Inflammatory macrophage treated with lipopolysaccharide for 1 hour (primary cell): ENCODE measurements at places on chromosomes 2 and 18.

DNA sequence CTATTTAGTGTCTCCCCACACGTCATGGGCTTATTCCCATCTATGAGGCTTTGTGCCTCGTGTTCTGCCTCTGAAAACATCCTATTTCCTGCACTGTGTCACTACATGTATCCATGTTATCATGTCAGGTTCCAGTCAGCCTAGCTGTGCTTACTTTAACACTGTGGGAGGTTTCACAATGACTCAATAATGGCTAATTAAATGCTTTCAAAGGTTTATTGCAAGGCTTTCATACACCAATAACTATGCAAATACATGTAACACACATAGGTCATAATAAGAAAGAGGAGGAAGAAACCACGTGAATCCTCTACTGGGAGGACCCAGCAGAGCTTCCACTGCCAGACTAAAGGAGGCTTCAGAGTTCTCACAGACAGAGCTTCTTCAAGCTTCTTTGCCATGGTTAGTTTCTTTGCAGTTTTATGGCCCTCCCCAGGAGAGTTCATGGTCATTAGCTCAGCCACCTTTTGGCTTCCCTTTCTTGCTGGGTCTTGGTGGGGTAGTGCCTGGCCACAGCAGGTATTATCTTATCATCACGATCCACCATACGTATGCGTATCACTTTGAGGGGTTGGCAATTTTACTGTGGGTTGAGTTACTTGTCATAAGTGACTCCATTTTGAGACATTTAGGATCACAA lies 5.1 kb upstream of the COLEC12 start:
- DNase-seq: no peak

DNA sequence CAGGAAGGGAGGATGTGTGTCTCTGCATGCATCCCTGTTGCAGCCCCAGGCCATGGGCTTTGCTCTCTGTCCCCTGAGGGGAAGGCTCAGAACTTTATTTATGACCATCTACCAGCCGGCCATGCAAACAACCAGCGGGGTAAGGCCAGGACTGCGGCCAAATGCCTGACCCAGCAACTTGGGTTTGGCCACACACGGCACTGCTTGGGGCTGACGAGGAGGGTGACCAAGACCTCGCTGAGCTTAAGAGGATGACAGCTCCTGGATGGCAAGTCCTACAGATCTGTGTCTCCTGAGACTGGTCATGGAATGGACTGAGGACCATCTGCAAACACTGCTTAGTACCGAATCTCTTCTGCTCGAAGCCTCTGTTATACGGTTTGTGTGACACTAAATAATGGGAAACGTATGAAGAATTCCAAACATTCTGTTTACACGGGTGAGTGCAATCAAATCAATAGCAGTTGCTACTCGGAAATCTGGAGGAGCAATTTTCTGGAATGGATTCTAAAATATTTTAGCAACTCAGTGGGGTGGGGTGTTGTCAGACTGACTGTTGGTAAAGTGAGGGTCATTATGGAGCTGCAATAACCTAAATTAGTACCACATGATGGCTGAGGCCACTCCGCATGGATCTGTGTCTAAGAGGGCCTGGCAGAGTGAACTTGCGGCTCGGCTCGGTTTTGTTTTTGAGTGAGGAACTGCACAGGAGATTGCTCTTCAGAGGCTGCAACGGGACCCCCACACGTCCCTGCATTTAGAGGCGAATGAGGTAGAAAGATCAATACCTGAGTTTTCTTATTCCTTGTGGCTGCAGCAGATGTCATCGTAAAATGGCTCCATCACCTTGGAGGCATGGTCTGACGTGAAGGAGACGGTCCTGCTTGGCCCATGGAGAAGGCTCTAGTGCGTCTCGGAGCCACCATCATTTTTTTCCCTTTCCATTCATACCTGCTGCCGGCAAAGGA lies 26.6 kb downstream of the TMEM18 start:
- DNase-seq: no peak

DNA sequence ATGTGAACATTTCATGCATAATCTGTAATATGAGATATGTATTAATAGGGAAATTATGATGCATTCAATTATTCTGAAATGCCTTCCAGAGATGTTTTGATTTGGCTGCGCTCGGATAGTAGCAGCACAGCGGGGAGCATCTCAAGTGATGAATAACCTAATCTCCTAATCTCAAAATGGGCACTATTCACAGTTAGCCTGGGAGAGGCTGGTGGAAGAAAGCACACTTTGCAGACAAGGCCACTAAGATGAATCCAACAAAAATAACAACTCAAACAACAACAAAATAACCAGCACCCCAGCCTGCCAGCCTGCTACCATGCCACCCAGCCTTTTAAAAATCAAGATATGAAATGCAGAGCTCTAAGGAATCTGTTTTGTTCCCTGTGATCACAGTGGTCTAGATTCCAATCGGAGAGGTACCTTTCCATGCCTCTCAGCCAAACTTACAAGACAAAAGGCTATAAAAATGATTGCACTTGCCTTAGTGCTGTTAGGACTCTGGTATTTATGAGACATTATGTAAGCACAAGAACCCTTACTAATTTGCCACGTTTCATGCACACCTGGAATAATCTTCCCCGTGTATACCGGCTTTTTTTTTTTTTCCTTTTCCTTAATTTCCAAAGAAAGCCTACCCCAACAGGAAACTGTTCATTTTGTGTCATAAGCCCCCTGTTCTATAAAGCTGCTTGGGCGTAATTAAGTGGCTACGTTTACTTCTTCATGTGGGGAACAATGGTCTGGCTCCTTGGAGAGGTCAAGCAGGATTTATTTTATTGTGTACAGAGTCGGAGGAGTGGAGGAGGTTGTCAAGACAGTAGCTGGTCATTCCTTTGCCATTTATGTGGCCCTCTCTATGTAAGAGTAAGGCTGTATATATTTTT lies 526.9 kb upstream of the FANCL start:
- no peak for DNase-seq

- no peak for DNase-seq
Observed at GRCh38 chr2:112768432-112768831, 4.0 kb upstream of the CKAP2L start.

DNA sequence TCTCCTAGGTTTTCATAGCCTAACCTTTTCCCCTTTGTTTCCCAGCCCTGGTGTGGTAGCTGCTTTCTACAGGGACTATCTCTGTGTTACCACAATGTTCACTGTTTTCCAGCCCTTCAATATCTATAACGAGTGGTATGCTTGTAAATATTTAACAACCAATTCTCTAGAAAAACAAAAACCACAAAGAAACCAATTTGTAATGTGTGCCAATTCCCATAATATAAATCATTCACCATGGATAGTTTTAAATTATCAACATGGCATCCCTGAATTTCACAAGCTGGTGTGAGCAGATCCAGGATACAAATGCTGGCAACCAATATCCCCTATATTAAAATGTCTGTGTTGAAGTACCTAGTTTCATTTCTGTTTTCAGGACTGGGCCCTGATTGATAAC lies 207.5 kb upstream of the FBXO11 start:
- no peak for DNase-seq

- DNase-seq: no peak
Observed at GRCh38 chr2:12683457-12684100, 33.2 kb upstream of the TRIB2 start.

DNA sequence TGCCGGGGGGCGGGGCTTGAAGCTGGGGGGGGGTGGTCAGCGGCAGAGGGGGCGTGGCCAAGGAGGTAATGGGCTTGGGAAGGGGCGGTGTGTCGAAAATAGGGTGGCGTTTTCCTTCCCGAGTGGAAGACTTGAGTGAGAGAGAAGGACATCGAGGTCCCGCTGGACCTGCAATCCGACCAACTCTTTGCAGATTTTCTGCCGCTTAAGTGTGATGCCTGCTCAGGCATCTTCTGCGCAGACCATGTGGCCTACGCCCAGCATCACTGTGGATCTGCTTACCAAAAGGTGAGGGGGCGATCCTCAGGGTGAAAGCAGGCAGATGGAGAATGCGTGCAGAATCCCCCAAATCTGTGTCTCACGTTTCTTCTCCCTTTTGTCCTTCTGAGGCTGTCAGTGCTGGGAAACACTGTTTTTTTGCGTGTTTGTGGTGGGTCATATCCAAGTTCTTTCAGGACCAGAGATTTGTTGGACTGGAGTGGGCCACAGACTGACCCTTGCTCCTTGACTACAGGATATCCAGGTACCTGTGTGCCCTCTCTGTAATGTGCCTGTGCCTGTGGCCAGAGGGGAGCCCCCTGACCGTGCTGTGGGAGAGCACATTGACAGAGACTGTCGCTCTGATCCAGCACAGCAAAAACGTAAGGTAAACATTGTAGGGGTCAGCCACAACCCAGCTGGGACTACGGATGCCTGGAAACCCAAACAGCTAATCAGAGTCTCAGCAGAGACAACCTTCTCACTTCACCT lies 727 bp downstream of the ZFAND2B start:
- no peak for DNase-seq

DNA sequence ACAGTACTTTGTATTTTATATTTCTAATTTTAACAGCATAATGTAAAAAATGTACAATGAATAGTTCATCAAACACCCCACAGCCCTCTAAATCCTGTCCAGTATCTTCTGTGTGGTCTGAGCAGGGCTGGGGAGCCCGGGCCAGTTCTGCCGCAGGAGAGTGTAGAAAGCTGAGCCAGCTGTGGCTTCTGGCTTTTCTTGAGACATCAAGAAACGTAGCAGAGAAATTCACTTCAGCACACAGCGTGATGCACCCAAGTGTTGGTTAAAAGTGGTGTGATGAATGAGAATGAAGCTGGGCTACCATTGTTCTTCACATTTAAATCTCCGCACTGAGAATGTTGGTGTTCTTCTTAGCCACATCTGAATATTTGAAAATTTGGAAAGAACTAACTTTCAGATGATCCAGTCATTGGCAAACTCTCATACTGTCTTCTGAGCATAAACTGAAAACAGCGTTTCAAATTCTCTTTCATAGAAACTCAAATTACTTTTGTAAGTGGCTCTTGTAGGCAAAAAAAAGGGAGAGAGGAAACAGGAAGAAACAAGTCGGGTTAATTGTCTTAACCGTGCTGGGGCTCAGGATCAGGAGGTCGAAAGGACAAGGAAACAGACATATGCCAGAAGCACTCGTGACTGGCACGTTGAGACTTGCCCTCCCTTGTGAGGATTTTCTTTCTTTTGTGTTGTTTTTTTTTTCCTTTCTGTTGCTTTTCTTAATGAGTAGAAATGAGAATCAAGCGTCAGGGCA lies 23.4 kb upstream of the TMEM87B start:
- DNase-seq: peak; percentile 23

DNA sequence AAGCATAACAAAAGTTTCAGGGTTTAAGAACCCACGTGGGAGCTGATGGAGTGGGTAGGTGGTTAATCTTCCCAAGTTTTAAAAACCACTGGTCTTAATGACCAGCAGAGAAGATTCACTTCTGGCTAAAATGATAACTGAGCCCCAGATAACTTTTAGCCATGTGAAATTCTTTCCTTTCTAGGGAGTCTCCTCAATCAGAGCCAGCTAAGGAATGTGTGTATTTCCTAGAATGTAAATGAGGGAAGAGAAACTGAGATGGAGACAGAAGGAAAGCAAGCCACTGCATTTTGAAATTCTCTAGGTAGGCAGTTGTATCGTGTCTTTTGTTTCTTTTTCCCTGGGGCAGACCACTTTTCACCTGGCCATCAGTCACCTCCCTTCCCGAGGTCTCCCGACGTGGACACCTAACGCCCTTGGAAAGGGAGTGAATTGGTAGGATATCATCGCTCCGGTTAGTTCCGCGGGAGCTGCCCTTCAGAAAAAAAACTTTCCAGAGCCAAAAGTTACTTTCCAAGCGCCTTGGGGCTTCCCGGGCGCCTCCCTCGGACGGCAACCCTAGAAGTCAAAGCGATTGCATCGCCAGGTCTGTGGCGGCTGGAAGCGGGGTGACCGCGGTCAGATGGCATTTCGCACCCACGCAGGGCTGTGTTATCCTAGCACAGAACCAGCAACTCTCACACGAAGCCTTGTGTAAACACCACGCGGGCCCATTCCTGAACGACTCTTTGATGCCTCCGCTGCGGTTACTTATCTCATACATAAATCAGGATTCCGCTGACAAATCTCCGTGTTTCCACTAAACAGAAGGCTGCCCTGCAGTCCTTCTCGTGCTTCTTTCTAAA lies 1.3 kb downstream of the COLEC12 start:
- peak; percentile 88 for DNase-seq

DNA sequence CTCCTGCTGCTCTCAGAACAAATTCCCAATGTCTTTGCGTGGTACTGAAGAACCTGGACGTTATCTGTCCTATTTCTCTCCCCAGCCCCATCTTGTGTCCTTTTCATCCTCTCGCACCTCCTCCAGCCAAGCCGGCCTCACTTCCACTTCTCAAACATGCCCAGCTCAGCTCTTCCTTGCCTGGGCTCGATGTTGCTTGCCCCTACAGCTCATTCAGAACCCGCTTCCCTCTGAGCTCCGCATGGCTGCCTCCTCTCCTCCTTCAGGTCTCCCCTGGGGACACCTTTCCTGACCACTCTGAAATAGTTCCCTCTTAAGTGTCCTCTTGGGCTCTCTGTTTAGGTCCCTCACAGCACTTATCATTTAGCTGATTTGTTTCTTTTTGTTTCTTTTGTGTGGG lies 6.7 kb upstream of the SMARCAL1 start:
- DNase-seq: no peak

GRCh38 chr2:134683561-134684112 lies 35.2 kb downstream of the TMEM163 start:
- peak; percentile 71 for DNase-seq

DNA sequence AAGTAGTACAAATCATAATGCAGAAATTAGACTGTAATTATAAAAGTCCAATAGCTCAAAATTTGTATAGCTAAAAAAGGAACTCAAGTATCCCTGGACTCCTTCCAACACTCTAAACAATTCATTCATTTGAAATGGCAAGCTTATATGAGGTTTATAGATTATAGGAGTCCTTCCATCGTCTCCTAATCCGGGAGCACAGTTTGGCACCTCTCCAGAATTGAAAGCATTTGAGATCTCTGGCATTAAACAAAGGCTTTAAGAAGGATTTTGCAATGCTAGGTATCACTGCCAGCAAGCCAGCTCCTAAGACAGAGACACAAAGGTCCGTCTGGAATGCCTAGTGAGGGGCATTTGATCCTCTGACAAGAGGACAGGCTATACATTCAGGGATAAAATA lies 90.9 kb downstream of the ACVR1 start:
- DNase-seq: no peak

DNA sequence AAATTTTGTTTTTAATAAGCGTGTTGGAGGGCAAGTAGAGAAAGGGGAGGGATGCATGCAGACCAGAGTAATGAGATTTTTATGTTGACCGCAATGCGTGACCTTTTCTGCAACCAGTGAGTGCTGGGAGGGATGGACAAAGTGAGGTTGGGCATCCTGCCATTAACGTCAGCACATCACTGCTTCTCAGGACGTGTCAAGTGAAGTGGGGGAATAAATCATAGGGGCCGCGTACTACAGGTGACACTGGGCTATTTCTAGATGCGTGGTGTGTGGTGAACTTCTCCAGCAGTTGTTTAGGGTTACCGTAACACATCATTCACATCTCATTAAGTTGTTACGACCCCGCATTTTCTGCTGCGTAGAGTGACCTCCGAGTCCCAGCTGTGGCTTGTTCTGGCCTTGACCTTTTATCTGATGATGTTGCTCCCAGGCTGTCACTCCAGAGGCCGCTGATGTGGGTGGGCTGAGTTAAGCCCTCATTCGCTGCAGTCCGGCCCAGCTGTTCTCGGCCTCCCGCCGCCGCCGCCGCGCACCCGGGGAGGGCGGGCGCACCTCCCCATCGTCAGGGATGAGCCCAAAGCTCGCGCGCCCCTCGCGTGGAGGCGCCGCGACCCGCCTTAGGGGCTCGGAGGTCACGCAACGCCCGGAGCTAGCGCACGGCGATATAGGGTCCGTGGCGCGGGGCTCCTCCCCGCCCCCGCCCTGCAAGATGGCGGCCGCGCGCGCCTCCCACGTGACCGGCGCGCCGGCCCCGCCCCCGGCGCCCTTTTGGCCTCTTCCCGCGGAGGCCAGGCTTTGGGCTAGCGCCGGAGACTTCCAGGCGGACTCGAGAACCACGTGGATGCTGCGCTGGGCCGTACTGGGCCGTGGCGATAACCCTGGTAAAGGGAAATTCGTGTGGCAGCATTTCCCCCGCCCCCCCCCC lies 3.5 kb downstream of the ZCCHC2 start:
- DNase-seq: peak; percentile 81
